ENCODE measurements at places on chromosomes 7 and 10. TPM values are rescaled to one million over a fixed set of nuclear protein-coding genes. Genes with fewer than 3 reads are reported as not detected.

The PODXL gene
- 21.7 TPM for total RNA-seq

The ZDHHC6 gene
- 16.7 TPM for total RNA-seq

The DEPP1 gene
- total RNA-seq, result 53.7 TPM

The HOXA7 gene
- 7.8 TPM for total RNA-seq

The PLEKHS1 gene
- not detected for total RNA-seq

The COL17A1 gene
- total RNA-seq, result not detected

The FAM185A gene
- total RNA-seq, result 17.1 TPM

The LIPJ gene
- total RNA-seq, result not detected

DNA sequence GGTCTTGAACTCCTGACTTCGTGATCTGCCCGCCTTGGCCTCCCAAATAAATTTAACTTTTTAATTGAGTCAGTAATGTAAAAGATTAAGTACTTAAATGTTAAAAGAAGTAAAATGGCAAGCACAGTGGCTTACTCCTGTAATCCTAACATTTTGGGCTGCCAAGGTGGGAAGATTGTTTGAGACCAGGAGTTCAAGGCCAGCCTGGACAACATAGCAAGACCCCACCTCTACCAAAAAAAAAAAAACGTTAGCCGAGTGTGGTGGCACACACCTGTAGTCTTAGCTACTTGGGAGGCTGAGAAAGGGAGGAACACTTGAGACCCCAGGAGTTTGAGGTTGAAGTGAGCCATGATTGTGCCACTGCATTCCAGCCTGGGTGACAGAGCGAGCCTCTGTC is 26.1 kb downstream of the PHTF2 start:
- no peaks in the 10 kb centered on the region for H3K4me1 ChIP-seq
- H3K27me3 ChIP-seq, result no peaks in the 10 kb centered on the region
- H3K36me3 ChIP-seq, result no peaks in the 10 kb centered on the region
- DNase-seq, result no peak
- H3K4me3 ChIP-seq, result no peak overlapping the region

DNA sequence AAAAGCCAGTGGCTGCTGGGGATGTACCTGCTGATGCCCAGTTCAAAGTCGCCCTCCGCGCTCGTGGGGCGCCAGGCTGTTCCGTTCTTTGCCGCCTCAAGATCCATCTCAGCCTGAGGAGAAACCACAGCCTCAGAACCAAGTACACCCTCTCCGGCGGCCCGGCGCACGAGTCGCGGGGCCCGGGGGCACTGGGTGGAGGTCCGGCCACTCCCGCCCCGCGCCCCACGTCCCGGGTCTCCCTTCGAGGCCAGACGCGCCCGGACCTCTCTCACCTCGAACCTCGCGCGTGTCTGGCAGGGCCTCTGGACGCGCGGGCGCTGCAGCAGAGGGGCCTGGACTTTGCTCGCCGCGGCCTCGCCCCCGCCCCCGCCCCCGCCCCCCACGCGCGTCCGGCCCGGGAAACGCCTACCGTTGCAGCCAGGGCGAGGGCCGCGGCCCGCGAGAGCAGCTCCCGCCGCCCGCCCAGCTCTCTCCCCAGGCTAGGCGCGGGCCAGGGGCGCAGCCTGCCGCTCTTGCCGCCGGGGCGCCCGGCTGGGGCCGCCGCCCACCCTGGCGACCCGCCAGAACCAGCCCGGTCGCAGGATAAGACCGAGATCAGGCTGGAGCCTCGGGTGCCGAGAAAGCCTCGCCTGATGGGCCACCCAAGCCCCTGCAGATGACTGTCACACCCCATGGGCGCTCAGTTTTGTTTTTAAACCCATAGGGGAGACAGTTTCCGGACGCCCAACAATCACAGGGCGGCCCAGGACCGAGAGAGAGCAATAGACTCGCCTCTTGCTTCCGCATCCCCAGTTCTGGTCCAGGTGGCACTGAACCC is at the start of gene ABCB4:
Gene ABCB4, minus strand, starts transcription at position 322 of the 820 bp plus-strand sequence. Its CDS starts 215 bp downstream, at position 107.
- H3K36me3 ChIP-seq, result no peaks in the 10 kb centered on the region
- no peak for DNase-seq
- no peaks in the 10 kb centered on the region for H3K27me3 ChIP-seq
- peaks cover 24% of the 10 kb centered on the region for H3K4me1 ChIP-seq

- DNase-seq, result no peak
- H3K36me3 ChIP-seq, result no peaks in the 10 kb centered on the region
- H3K4me1 ChIP-seq, result peaks cover 8% of the 10 kb centered on the region
- no peaks in the 10 kb centered on the region for H3K27me3 ChIP-seq
- no peak overlapping the region for H3K27ac ChIP-seq
- H3K4me3 ChIP-seq, result no peak overlapping the region
Measured at GRCh38 chr7:3215624-3216585, 85.1 kb upstream of the SDK1 start.

GRCh38 chr7:108158776-108159175 is 28.6 kb upstream of the LAMB4 start:
- no peaks in the 10 kb centered on the region for H3K4me1 ChIP-seq
- DNase-seq, result no peak
- no peaks in the 10 kb centered on the region for H3K27me3 ChIP-seq

DNA sequence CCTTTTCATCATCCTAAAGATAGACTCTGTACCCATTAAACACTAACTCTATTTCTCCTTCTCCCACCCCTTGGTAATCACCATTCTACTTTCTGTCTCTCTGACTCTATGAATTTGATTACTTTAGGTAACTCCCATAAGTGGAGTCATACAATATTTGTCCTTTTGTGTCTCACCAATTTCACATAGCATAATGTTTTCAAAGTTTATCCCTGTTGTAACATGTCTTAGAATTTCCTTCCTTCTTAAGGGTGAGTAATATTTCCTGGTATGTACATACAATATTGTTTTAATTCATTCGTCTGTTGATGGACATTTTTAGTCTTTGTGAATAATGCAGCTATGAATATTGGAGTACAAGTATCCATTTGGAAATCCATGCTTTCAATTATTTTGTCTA is 50.9 kb upstream of the CDCA7L start:
- H3K4me1 ChIP-seq, result no peaks in the 10 kb centered on the region
- H3K27ac ChIP-seq, result no peak overlapping the region
- no peak overlapping the region for H3K4me3 ChIP-seq
- H3K27me3 ChIP-seq, result no peaks in the 10 kb centered on the region

DNA sequence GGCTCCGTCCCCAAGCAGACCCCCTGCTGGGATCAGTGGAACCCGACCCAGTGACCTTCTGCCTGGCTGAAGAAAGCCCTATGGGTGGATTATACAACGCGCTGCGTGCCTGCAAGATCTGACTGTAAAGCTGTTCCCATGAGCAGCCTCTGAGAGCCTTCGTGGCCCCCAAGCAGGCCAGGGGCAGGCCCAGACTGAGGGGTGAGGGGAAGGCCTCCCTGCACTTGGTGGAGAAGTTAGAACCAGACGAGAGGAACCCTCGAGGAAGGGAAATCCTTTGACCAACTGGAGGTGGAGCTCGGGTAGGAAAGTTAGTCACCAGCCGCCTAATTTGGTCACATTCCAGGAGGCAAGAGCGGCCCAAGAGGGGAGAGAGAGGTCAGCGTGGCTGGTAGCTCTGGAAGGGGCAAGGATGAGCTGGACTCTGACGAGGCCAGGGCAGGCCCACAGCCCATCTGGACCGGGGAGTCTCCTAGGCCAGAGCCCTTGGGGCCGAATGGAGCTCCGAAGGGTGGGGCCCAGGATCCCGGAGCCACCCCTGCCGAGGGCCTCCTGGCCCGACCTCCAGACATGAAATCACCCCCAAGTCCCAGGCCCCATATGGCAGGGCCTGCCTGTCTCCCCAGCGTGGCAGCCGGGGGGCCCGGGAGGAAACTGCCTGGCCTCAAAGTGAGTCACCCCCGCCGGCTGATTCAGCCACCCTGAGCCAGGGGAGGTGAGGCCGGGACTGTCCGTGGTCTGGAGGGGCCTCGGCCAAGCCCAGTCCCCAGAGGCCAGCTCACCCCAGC is 23.3 kb upstream of the PDGFA start:
- H3K4me1 ChIP-seq, result peaks cover 23% of the 10 kb centered on the region
- no peaks in the 10 kb centered on the region for H3K36me3 ChIP-seq

GRCh38 chr7:155361947-155362346 is 64.3 kb downstream of the INSIG1 start:
- H3K27ac ChIP-seq, result no peak overlapping the region
- peaks cover 74% of the 10 kb centered on the region for H3K27me3 ChIP-seq
- H3K4me3 ChIP-seq, result no peak overlapping the region
- DNase-seq, result no peak

DNA sequence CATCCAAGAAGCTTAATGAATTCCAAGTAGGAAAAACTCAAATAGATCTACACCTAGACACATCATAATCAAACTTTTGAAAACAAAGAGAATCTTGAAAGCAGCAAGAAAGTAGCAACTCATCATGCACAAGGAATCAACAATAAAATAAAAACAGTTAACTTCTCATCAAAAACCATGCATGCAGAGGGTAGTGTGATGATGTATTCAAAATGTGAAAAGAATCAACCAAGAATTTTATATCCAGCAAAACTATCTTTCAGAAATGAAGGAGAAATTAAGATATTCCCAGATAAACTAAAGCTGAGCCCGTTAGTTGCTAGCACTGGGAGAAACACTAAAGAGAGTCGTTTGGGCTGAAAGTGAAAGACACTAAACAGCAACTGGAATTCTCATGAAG is 4.3 kb upstream of the PARP12 start:
- H3K36me3 ChIP-seq, result no peaks in the 10 kb centered on the region
- no peak for DNase-seq
- H3K4me1 ChIP-seq, result peaks cover 6% of the 10 kb centered on the region
- H3K27me3 ChIP-seq, result no peaks in the 10 kb centered on the region
- no peak overlapping the region for H3K27ac ChIP-seq
- no peak overlapping the region for H3K4me3 ChIP-seq

DNA sequence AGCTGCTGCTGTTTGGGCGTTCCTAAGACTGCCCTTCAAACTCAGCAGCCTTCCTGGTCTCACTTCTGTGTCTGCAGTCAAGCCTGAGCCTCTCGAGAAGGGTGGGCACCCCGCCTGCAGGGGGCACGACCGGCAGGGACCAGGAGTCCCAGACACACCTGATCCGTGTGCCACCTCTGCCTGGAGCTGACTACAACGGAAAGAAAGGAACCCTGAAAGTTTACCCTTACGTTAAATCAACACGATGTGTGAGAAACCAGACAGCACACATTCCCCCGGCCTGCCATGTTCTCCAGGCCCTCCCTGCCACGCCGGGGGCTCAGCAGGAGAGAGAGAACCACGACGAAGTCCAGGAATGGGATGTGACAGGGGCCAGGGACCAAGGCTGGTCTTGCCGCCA is 5.0 kb downstream of the MAD1L1 start:
- H3K4me3 ChIP-seq, result no peak overlapping the region
- no peak overlapping the region for H3K27ac ChIP-seq
- no peaks in the 10 kb centered on the region for H3K27me3 ChIP-seq
- H3K36me3 ChIP-seq, result peaks cover 25% of the 10 kb centered on the region
- H3K4me1 ChIP-seq, result peaks cover 20% of the 10 kb centered on the region

GRCh38 chr7:49322476-49322875 is 398.1 kb downstream of the CDC14C start:
- H3K27me3 ChIP-seq, result no peaks in the 10 kb centered on the region
- no peaks in the 10 kb centered on the region for H3K36me3 ChIP-seq
- no peak overlapping the region for H3K4me3 ChIP-seq
- H3K4me1 ChIP-seq, result peaks cover 4% of the 10 kb centered on the region

DNA sequence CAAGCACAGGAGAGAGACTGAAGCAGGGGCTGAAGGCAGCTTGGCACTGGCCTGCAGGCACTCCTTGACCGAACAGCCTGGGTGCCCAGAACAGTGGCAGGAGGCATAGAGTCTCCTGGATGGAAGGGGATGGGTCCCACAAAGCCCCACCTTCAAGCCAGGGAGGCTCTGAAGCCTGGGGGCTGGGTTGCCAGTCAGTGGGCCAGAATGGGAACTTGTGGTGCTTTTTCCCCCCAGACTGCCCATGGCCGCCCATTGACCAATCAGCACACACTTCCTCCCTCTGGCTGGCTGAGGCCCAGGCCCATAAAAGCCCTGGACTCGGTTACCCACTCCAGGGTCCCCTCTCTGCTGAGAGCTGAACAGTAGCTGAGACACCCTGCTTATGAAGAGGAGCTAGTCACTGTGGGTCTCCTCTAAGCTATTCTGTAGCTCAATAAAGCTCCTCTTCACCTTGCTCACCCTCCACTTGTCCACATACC is 109.6 kb downstream of the ELAPOR2 start:
- no peaks in the 10 kb centered on the region for H3K27me3 ChIP-seq
- no peaks in the 10 kb centered on the region for H3K36me3 ChIP-seq
- H3K4me3 ChIP-seq, result no peak overlapping the region
- no peak overlapping the region for H3K27ac ChIP-seq

DNA sequence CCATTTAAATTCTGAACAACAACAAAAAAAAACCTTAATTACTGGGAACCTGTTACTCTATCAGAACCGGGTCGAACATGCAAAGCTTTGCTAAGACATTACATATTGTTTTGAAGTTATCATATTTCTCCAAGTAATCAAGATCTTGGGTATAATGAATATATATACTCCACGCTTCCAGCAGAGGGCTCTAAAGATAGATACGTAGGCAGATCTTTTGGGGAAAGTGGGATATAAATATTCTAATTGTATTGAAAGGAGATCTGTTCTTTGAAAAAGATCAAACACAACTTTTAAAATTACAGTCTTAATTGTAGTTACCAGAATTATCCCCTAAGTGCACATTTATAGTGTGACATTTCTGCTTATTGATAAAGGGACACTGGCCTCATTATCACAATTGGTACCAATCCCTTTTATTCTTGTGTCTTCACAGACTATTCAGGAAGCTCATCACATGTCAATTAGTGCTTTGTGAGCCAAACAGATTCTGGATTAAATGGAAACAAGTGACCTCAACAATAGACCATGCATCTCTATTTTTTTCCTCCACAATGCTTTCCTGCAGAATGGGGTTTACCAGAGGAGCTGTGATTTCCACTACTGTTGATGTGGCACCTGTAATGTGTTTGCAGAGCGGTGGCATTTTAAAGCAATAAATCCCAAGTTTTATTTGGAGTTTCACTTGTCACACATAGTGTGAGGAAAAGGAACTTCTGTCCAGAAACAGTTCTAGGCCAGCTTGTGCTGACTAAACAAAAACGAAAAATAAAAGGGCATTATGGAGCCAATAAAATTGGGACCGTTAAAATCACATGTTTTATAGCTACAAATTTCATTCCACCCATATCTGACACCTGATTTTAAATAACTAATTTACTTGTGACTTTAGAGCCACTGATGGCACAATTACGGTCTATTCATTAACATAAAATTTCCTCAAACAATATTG is 122.4 kb downstream of the CTTNBP2 start:
- H3K4me1 ChIP-seq, result no peaks in the 10 kb centered on the region
- no peak overlapping the region for H3K27ac ChIP-seq
- no peaks in the 10 kb centered on the region for H3K27me3 ChIP-seq
- no peaks in the 10 kb centered on the region for H3K36me3 ChIP-seq
- no peak overlapping the region for H3K4me3 ChIP-seq

DNA sequence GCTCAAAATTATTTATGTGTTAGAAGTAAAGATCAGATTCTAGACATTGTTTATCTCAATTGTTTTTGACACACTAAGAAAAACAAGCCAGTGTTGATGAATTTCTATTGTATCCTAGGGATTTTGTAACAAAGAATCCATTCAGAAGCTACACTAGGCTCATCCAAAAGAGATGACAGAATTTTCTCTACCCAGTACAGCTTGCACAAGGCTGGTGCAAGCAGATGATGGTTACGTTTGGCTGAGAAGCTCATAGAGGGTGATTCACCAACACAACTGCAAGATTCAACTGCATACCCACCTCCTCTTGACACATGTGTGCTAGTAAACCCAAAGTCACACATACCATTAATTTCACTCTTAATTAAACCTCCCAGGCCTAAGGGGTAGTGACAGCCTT is 20.8 kb downstream of the GRM3 start:
- no peak for DNase-seq
- H3K4me3 ChIP-seq, result no peak overlapping the region
- H3K36me3 ChIP-seq, result no peaks in the 10 kb centered on the region
- no peak overlapping the region for H3K27ac ChIP-seq

- no peak overlapping the region for H3K27ac ChIP-seq
- no peak for DNase-seq
- no peak overlapping the region for H3K4me3 ChIP-seq
Measured at GRCh38 chr7:31603046-31603445, 84.0 kb upstream of the PPP1R17 start.
